LNCaP clone FGC (cell line): ENCODE measurements at places on chromosomes 7 and 10.

DNA sequence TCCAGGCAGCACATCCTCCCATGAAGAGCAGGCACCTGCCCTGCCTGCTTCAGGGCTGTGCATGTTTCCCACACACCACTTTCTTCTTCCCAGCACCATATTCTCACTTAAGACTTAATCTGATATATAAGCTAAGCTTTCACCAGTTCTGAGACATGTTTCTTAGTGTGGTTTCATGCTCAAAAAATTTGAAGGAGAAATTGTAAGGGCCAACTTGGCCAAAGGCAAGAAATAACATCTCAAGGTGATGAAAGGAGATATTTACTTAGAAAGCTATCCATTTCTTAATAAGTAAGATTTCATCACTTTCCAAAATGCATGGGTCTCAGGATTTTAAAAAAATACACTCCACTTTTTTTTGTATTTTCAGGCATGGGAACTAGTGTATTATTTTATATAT lies 468.1 kb upstream of the AKR1E2 start:
- no peak for DNase-seq

DNA sequence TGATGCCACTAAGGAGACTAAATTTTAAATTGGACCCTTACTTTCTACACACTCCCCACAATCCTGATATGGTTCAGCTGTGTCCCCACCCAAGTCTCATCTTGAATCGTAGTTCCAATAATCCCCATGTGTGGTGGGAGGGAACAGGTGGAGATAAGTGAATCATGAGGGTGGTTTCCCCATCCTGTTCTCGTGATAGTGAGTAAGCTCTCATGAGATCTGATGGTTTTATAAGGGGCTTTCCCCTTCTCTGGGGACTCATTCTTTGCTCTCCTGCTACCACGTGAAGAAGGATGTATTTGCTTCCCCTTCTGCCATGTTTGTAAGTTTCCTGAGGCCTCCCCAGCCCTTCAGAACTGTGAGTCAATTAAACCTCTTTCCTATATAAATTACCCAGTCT lies 18.4 kb upstream of the BET1 start:
- no peak for DNase-seq

GRCh38 chr7:110607050-110607857 lies 483.7 kb upstream of the LRRN3 start:
- DNase-seq = no peak

GRCh38 chr7:29177963-29178600 lies 16.5 kb upstream of the CHN2 start:
- DNase-seq = no peak

GRCh38 chr7:92115821-92116220 lies 18.5 kb downstream of the CYP51A1 start:
- DNase-seq = no peak

- no peak for DNase-seq
Measured at GRCh38 chr7:69588773-69589172, 9.5 kb upstream of the AUTS2 start.

DNA sequence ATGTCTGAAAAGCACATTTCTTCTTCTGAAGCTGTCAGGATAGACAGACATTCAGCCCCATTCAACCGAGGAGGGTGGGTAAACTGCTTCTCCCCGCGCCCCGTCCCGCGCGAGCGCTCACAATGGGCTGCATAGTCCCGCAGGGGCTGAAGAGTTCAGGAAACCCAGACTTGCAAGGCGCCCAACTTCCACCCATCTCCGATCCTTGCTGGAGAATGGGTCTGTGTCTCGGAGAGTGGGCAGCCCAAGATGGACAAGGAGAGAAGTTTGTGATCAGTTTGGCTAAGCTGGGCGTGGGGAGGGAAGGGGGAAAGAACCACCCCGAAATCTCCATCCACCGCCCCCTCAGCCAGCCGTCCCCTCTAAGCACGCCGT lies 686 bp downstream of the AASS start:
- no peak for DNase-seq

DNA sequence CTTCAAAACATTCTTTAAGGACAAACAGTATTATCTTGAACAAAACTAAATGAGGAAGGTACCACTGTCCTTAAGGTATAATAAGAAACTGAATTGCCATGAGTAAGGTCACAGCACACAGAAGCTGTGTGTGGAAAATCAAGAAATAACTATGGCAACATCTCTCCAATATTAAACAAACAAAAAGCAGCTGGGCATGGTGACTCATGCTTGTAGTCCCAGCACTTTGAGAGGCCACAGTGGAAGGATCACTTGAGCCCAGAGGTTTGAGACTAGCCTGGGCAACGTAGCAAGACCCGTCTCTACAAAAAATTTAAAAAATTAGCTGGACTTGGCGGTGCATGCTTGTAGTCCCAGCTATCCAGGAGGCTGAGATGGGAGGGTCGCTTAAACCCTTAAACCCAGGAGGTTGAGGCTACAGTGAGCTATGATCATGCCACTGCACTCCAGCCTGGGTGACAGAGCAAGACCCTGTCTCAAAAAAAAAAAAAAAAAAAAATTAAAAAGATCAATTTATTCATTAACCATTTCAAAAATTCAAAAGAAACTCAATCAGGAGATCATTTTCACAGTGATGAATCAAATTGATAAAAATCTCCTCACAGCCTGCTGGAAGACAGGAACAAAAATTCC lies 195.4 kb downstream of the SKIDA1 start:
- no peak for DNase-seq

DNA sequence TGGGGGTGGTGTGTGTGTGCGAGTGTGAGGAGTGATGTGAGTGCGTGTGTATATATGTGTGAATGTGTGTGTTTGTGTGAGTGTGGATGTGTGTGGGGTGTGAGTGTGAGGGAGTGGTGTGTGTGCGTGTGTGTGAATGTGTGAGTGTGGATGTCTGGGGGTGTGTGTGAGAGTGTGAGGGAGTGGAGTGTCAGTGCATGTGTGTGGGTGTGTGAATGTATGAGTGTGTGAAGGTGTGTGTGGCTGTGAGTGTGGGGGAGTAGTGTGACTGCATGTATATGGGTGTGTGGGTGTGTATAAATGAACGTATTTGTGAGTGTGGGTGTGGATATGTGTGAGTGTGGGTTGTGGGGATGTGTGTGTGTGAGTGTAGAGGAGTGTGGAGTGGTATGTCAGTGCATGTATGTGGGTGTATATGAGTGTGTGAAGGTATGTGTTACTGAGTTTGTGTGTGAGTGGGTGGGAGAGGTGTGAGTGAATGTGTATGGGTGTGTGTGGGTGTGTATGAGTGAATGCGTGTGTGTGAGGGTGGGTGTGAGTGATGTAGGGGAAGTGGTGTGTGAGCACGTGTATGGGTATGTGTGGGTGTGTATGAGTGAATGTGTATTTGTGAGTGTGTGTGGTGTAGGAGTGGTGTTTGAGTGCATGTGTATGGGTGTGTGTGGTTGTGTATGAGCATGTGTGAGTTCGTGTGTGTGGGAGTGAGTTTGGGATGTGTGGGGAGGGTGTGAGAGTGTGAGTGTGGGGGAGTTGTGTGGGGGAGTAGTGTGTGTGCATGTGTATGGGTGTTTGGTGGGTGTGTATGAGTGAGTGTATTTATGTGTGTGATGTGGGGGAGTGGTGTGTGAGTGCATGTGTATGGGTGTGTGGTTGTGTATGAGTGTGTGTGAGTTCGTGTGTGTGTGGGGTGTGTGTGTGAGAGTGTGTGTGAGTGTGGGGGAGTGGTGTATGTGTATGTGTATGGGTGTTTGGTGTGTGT lies 28.5 kb upstream of the NUB1 start:
- no peak for DNase-seq

GRCh38 chr7:116669769-116670168 lies 2.2 kb upstream of the MET start:
- DNase-seq = no peak

GRCh38 chr10:121240556-121240955 lies 357.7 kb downstream of the FGFR2 start:
- no peak for DNase-seq

- no peak for DNase-seq
Measured at GRCh38 chr7:51276967-51277366, 39.6 kb downstream of the COBL start.

GRCh38 chr7:101474178-101474577 lies 111.5 kb downstream of the COL26A1 start:
- no peak for DNase-seq

GRCh38 chr7:2509298-2509906 lies 10.2 kb upstream of the LFNG start:
- DNase-seq = no peak

GRCh38 chr7:112092306-112092705 lies 113.9 kb downstream of the DOCK4 start:
- no peak for DNase-seq

GRCh38 chr7:132138817-132139216 lies 437.5 kb downstream of the PLXNA4 start:
- DNase-seq = no peak

GRCh38 chr10:103316087-103316486 lies 34.9 kb downstream of the PCGF6 start:
- DNase-seq = no peak

DNA sequence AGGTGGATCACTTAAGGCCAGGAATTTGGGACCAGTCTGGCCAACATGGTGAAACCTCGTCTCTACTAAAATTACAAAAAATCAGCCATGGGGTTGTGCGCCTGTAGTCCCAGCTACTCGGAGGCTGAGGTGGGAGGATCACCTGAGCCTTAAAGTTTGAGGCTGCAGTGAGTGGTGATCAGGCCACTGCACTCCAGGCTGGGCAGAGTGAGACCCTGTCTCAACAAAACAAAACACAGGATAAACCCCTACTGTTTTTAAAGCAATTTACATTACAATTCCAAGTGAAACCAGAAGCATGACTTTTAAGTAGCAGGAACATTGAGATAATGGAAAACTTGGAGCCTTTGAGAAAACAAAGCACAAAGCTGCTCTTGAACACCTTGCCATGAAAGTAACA lies 92.4 kb upstream of the BTBD16 start:
- no peak for DNase-seq

DNA sequence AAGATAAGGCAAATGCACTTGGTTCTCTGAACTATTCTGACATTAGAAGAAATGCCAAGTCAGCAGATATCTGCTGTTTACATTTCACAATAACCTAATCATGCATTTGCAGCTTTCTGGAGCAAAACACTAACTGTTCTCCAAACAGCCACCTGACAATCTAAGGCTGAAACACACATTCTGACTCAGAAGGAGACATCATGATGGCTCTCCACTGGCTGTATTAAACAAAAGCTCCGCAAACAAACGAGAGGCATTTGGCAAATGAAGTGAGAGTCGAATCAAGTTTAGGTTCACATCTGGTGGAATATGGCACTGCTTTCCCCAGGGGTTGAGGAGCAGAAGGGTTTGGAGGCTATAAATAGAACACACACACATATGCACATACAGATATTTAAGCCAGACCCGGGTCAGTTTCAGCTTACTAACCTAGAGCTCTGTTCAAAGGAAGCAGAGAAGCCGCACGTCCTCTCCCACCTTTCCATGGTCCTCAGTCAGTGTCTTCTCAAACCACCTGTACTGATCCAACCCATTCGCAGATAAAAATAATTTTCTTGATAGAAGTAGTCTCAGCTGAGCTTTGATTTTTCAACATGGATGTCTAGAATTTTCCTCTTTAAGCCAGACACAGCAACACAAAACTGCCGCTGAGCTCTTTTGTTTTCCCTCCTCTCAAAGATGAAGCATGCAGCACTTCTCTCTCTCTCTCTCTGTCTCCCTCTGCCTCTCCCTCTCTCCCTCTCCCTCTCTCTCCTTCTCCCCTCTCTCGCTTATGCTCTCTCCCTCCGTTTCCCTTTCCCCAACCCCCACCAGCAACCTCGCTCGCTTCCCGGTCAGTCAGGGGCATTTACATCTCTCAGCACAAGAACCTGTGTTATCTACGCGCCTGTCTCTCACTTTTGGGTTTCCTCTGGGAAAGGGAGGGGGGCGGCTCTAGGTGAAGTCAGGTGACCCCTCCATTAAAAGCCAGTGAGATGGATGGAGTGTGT lies 682.8 kb downstream of the MAGI2 start:
- DNase-seq = no peak

DNA sequence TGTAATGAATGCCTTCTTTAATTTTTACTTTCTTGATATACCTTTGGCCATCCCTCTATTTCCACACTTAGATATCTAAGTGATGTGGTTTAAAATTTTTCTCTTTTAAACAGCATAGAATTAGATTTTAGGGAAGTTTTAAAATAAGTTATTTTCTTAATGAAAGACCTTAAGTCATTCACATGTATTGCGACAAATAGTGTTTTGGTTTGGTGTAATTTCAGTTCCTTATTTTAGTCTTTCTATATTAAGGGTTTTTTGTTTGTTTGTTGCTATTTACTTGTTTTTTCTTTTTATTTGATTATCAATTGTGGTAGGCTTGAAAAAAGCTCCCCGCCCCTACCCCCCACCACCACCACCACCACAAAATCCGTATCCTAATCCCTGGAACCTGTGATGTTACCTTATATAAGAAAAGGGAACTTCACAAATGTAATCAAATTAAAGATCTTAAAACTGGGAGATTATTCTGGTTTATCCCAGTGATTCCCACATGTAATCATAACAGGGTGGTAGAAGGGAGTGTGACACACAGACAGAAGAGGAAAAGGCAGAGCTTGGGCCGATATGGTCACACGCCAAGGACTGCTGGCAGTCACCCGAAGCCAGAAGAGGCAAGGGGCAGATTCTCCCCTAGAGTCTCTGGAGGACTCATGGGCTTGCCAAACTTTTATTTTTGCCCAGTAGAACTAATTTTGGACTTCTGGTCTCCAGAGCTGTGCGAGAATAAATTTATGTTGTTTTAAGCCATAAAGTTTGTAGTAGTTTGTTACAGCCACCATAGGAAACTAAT lies 149.7 kb downstream of the NPSR1 start:
- no peak for DNase-seq

GRCh38 chr10:58414270-58415041 lies 29.2 kb downstream of the TFAM start:
- DNase-seq = peak; percentile 44

- DNase-seq = no peak
Measured at GRCh38 chr10:15784662-15785300, 65.1 kb upstream of the ITGA8 start.

GRCh38 chr7:18607025-18607424 lies 111.5 kb downstream of the HDAC9 start:
- DNase-seq = no peak

DNA sequence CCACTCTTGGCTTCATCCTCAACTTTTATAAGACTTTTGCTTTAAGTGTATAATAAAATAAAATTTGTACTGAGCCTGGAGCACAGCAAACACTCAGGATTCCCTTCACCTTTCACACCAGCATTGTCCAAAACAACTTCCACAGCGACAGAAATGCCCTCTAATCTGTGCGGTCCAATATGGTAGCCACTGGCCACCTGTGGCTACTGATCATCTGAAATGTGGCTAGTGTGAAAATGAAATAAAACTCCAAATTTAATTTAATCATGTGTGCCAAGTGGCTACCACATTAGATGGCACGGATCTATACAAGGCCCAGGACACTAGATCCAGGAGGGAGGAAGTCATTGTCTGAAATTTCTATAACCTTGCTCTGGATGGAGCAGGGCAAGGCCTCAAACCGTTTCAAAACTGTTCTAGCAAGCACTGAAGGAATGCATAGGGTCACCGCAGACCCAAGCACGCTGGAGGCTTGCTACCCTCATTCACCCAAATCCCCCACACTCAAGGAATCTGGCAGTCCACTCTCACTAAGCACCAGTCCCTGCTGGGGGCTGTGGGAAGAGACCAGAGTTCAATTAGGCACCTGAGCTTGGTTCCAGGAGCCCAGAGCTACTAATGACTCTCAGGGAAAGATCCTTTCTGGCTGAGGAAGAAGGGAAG lies 6.3 kb upstream of the MYO1G start:
- DNase-seq = no peak
